T47D (cell line): ENCODE measurements at places on chromosomes 6 and 20.

DNA sequence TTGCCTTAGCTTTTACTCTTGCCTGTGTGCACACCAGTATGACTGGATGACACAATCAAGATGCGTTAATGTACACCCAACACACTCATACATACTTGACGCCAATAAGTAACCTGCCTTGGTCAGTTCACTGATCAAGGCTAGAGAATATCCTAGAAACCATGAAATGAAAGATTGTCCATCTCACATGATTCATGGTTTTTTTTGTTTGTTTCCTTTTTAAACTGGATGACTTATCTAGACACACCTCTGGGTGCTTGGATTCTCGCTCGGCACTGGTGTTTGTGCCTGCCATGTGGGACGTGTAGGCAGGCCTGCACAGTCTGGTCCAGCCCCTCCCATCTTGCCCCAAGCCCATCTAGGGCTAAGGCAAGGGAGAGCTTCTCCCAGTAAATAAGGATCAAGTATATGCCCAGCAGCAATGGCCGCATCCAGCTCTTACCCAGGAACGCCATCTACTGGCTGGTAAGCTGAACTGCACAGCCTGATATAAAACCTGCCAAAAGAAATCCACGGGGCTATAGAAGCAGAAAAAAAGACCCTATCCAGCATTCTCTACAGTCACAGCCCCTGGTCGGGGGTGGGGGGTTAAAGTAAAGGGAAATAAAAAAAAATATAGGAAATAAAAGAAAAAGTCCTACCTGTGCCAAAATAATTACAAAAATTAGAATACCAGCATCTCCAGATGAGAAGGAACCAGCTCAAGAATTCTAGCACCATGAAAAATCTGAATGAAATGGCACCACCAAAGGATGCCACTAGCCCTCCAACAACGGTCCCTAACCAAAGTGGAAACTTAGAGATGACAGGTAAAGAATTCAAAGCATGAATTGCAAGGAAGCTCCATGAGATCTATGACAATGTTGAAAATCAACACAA is 73.3 kb downstream of the OTOR start:
- DNase-seq, result peak; percentile 60

DNA sequence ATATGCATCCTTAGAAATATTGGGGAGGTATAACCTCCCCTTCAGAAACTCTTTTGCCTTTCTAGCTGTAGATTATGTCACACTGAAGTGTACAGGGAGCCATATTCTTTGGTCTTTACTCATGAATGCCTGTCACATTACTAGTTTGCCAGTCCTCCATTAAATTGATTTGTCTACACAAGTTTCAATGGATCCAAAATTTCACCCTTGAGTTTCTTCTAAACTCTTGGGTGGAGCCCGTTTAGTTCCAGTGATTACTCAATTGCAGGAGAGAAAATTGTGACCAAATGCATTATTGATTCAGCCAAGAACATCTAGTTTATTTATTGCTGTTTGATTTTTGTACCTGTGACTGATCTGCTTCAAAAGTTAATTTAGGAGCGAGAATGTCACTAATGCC is 60.4 kb upstream of the TFB1M start:
- DNase-seq, result no peak

- no peak for DNase-seq
Measured at GRCh38 chr6:14838133-14838583, 407.7 kb upstream of the JARID2 start.

- no peak for DNase-seq
Measured at GRCh38 chr20:41501376-41501775, 116.8 kb downstream of the CHD6 start.

- DNase-seq, result peak; percentile 93
Measured at GRCh38 chr20:32761831-32762753, at the start of gene DNMT3B. Gene DNMT3B, plus strand, starts transcription at chr20:32762385. Its CDS starts 17,939 bp downstream, at chr20:32780324.

- no peak for DNase-seq
Measured at GRCh38 chr20:16195671-16196070, 377.6 kb downstream of the KIF16B start.

DNA sequence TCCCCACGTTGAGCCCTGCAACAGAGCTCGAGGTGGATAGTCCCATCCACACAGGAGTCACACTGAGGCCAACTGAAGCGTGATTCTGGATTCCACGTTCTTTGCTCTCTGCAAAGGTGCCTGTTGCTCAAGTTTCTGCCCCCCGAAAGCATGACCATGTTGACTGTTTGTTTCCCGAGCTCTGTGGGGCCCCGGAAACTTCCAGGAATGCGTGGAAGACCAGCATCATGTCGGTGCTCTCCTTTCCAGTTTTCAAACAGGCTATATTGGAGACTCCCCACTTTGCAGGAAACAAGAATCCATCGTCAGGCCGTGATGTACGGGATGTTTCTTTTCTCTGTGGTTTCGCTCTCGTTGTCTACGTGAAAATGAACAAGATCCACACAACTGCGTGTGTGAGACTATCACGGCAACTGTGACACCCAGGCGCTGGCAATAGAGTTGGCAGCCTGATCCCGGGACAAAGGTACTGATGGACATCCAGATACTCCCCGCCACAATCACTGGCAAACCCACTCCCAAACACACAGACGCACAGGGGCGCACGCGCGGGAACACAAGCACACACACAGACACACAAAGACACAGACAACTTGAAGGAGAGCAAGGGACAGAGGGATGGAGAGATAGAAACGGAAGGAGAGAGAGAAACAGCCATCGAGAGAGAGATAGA is 444.6 kb upstream of the DEFB115 start:
- DNase-seq, result no peak

DNA sequence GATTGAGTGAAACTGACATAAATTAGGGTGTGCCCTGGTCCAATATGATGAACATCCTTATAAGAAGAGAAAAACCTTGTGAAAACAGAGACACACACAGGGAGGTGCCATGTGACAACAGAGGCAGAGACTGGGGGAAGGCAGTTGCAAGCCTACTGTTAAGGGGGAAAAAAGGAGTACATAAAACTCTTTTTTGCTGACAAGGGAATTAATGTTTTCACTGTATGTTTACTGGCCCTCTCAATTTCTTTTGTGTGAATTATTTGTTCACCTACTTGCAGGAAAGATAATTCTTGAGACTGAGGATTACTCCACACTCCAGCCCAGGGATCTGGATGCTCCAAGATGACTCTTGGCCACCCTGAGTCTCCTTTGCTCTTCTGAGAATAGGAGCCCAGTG is 12.1 kb upstream of the NRSN1 start:
- DNase-seq, result no peak

DNA sequence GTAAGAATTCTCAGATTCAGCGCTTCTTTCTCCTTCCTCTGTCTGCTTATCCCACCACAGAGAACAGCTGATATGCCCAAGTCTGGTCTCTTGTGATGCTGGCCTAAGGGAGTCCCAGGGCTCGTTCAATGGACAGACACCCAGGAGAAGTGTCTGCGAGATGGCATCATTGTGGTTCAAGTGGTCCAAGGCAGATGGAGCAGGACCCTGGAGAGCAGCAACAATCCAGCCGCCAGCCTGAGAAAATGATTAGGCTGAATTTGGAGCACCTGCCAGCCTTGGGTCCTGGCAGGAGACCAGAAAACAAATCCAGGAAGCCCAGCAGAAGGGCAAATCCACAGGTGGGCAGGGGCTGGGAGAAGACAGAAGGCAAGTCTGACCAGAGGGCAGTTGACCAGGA is 145.8 kb downstream of the PTPRT start:
- DNase-seq, result no peak

DNA sequence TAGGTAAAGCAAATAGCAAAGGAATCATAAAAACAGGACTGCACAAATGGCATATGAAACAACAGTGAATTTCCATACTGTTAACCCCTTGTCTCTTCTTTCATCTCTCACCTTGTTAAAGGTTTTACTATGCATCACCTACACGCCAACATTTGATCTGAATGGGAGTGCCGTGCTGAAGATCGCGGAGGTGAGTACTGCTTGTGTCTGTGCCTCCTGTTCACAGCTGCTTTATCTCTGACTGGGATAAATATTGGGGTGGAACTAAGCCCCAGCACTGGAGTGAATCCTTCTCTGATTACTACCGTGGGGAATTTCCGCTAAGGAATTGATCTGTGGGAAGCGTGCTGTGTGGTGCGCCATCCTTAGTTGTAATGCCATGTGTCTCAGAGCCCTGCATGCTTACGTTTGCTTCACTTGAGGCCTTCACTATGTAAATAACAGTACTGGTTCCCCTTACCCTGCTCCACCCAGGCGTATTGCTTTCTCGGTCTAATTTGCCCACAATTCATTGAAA is 11.4 kb upstream of the PBOV1 start:
- DNase-seq, result no peak

GRCh38 chr6:115016593-115016992 is 673.8 kb upstream of the HS3ST5 start:
- DNase-seq, result no peak

- no peak for DNase-seq
Measured at GRCh38 chr20:6959900-6960312, 192.4 kb downstream of the BMP2 start.

- no peak for DNase-seq
Measured at GRCh38 chr20:4962241-4962855, 39.0 kb downstream of the SLC23A2 start.

GRCh38 chr6:108637963-108638362 is 77.2 kb downstream of the FOXO3 start:
- DNase-seq, result no peak
